ENCODE measurements at places on chromosomes 16 and 17.

DNA sequence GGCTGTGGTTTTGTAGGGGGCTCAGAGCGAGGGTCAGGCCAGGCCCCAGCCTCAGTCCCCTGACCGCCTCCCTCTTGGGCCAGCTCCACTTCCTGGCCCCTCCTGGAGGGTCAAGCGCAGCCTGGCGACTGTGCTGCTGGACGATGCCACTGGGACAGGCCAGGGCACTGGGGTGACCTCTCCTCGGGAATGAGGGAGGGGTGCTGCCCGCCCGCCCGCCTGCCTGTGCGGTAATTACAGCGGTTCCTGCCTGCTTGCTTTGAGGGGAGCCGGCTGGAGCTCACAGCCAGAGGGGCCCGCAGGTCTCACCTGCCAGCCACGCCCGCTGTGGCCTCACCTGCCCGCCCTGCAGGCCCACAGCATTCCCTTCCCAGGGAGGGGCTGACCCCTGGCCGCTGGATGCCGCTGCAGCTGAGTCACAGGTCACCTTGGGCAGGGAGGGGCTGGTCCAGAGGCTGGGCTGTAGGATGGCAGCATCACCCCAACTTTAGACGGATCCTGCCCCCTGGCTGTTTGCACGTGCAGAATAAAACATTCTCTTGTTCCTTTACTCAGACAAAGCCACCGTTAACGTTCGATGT, 76.7 kb upstream of the CBX4 start:
- no peak for DNase-seq

- peak; percentile 83 for DNase-seq
Measured at GRCh38 chr16:84741340-84741830, 41.6 kb downstream of the USP10 start.

GRCh38 chr16:11456741-11457140, 111.5 kb downstream of the RMI2 start:
- DNase-seq: no peak

- no peak for DNase-seq
Measured at GRCh38 chr17:75069783-75070182, 18.0 kb upstream of the SLC16A5 start.

- peak; percentile 54 for DNase-seq
Measured at GRCh38 chr16:23523321-23523720, 13.0 kb upstream of the GGA2 start.

GRCh38 chr16:83308414-83308813, 499.4 kb upstream of the HSBP1 start:
- no peak for DNase-seq

- no peak for DNase-seq
Measured at GRCh38 chr17:37413875-37414519, 7.3 kb downstream of the TADA2A start.

DNA sequence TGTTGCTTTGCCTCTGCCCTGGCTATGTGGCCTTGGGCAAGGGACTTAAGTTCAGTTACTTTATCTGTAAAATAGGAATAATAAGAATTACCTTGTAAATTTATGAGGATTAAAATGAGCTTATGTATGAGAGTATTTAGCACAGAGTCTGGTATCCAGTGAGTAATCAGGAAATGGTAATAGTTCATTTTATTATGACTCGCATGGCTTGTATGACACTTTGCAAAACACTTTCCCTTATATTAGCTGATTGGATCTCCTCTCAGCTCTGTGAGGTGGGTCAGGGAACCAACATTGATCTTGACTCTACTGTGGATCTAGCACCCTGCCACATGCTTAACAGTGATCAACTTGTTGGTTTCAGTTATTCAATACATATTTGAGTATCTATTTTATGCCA, 8.3 kb upstream of the CDH3 start:
- no peak for DNase-seq

DNA sequence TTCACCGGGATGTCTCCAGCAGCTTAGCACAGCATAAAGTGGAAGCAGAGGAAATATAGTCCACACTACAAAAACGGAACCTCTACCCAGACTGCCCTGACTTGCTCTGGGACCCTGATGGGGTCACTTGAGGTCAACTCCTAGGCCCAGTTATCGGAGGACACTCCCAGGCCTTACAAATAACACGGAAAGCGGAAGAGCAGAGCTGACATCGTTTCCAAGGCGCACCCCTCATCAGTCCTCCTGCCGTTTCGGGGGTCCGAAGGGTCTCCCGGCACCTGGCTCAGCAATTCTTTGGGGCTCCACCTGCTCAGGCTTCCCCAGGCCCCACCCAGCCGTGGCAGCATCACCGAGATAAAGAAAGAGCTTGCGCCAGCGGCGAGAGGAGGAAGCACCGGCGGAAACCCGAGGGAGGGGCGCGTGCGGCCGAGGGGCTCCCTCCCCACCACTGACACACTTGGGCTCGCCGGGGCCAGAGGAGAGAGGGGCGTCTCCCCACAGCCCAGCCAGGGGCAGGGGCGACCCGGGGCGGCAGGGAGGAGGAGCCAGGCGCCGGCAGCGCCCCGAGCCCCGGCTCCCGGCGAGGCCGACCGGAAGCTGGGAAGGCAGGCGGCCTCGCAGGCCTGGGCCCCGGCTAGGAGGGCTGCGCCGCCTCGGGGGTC, 727 bp downstream of the CORO7 start:
- peak; percentile 79 for DNase-seq

DNA sequence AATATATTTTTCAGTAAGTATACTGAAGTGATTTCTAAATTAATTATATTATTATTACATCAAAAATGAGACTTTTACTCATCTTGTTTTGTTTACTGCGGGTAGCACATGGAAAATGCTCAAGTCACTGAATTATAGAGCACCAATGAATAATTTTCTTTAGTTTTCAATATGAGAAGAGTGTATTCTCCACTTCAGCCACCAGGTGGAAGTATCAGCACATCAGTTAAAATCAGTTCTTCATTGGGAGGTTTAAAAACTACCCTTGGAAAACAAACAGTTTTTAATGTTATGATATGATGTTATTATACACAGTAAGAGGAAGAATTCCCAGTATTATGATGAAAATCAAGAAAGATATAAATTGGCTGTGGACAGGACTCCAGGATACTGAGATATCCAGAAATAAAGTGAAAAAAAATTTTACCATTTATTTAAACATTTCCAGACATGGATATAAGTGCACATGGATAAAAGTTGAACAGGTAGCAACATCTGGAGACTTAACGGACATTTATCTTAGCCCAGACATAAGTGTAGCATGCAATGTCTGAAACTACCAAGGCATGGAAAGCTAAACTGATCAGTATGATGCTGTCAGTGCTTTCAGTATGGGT, 467.3 kb downstream of the KCNJ2 start:
- DNase-seq: peak; percentile 74

GRCh38 chr17:66383333-66383732, 80.9 kb downstream of the PRKCA start:
- peak; percentile 36 for DNase-seq

DNA sequence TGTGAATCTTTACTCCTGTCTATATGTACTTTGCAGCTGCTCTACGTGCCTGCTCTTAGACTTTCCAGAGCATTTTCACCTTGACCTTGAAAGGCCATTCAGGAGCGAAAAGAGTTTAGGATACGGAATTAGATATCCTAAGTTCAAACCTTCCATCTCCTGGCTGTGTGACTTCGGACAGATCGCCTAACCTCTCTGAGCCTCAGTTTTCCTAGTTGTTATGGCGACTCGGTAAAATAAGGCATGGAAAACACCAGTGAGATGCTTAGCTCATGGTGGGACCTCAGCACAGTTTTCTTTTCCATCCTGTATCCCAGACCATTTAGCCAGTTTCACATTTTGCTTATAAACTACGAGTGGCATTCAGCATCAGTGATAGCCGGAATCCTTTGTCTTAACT, 233.7 kb downstream of the RBFOX1 start:
- no peak for DNase-seq

DNA sequence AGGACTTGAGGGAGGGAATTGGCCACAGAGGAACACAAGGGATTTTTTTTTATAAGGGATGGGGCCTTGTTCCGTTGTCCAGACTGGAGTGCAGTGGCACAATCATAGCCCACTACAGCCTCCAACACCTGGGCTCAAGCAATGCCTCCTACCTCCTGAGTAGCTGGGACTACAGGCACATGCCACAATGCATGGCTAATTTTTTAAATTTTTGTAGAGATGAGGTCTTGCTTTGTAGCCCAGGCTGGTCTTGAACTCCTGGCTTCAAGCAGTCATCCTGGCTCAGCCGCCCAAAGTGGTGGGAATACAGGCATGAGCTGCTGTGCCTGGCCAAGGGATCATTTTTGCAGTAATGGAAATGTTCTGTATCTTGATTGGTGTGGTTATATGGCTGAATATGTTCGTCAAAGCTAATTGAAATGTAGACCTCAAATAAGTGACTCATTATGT, 56.9 kb downstream of the VMP1 start:
- DNase-seq: no peak

DNA sequence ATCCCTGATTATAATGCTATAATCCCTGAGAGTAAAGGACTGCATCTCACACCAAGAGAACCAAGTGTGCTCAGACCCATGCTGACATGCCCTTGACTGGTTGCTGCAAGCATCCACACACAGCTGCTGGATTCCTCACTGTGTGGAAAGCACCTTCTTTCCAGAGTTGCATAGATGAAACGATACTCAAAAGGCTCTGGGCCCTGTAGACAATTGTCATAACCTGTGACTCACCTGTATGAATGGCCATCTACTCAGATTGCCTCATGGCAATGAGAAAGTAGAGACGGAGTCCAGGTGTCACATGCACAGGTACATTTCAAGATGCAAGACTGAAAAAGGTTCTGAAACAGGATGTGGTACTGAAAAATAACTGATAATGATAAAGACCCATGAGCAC, 58.1 kb downstream of the MPHOSPH6 start:
- DNase-seq: no peak

- no peak for DNase-seq
Measured at GRCh38 chr16:86066811-86067210, 167.8 kb downstream of the IRF8 start.

DNA sequence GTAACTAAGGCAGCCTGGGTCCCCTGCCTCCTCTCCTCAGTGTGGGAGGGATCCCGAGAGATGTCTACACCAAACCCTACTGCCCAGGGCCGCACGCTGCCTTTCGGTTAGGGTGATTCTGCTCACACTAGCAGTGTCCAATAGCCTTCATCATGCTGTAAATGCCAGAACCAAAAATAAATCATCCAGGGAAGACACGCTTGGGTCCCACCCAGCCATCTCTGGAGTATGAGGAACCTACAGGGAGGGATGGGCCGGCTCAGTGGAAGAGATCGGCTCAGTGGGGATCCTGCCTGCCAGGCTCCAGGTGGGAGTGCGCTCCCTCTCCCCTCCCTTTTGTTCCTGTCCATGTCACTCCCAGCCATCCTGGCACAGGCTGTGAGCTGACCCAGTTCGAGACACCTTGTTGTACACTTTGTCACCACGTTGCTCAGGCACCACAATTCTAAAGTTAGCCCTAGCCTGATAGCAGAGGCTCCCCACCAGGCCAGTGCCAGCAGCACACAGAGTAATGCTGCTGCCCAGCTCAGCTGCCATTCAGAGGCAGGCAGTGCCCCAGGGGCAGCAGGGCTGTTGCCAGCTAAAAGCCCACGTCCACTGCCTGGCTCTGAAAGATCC, 24.5 kb downstream of the PEMT start:
- DNase-seq: no peak

DNA sequence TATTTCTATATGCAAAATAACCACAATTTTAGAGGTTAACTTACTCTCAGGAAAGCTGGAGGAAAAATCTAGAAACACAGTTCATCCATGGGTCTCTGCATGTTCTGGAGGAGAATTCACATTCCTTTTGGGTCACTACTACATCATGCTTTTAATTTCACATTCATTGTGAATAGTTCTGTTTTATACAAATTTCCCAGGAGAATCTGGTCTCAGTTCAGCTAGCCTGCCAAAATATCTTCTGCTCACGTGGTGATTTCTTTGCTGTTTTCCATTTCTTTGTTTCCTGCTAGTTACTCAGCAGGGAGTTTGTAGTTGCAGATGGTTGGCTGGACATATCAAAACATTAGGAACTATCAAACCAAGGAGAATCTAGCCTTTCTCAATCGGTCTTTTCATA, at the start of gene ABCA9:
Gene ABCA9, minus strand, starts transcription at position 106 of the 400 bp plus-strand sequence. CDS start 9,801 bp downstream, outside the sequence.
- no peak for DNase-seq

GRCh38 chr17:71726341-71726740, 394.5 kb upstream of the SOX9 start:
- DNase-seq: no peak

DNA sequence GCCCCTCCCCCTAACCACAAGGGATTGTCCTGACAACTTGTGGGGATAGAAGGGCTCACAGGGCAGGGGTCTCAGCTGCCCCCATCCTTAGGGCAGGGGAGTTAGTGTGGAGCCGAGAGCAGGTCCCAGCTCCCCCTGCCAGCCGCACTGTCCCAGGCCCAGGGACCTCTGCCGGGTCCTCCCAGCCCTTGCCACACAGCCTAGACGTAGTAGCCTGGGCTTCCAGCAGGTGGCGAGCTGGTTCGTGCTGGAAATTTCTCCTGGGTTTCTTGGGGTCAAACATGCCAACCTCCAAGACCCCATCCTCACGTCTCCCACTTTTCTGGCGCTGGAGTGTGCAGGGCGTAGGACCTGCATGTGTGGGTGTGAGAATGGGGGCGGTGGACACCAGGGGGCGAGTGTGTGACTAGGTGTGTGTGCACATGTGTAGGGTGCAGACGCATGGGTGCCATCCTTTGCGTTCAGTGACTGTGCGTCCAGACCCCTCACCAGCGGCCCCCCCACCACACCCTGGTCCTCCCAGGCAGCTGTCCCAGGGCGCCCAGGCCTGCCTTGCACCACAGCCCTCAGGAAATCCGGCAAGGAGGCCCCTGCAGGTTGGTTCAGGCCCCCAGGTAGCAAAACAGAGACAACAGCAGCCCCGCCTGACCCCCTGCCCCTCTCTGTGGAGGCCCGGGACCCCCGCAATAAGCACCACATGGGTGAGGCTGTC, 29.5 kb downstream of the SBK1 start:
- no peak for DNase-seq

DNA sequence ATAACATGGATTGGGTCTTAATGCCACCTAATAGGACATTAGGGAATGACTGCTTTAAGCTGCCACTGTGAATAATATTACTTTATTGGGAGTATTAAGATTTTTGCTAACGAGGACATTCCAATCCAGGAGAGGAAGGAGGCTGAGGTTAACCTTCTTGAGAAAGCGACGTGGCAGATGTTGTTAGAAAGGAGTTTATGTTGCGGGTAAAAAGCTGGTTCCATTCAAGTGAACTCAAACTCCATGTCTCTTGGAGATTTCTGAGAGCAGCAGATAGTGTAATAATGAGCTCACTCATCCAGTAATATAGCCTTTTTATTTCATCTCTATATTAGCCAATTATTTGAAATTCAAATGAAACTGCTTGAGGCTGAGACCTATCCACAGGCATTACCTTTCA, 75.5 kb downstream of the KNOP1 start:
- DNase-seq: no peak

Data from Ammon's horn (tissue), 1 donor.